ENCODE measurements at places on chromosomes 2 and 18.

DNA sequence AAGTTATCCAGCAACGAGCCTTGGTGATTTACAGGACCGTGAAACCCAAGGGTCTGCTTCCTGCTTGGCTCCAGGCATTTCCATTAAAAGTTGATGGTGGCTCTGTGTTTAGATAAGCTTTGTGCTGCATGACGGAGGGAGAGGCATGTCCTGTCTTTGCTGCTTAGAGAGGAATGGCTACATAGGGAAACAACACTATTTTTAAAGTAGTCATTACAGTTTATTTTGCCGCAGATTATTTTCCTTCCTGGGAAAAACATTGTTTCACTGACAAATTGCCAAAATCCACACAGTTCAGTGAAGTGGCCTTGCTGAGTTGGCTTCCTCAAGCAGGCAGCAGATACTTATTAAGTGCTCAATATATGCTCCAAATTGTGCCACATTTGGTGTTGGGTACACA is 98.5 kb downstream of the THSD7B start:
- no peak for DNase-seq

DNA sequence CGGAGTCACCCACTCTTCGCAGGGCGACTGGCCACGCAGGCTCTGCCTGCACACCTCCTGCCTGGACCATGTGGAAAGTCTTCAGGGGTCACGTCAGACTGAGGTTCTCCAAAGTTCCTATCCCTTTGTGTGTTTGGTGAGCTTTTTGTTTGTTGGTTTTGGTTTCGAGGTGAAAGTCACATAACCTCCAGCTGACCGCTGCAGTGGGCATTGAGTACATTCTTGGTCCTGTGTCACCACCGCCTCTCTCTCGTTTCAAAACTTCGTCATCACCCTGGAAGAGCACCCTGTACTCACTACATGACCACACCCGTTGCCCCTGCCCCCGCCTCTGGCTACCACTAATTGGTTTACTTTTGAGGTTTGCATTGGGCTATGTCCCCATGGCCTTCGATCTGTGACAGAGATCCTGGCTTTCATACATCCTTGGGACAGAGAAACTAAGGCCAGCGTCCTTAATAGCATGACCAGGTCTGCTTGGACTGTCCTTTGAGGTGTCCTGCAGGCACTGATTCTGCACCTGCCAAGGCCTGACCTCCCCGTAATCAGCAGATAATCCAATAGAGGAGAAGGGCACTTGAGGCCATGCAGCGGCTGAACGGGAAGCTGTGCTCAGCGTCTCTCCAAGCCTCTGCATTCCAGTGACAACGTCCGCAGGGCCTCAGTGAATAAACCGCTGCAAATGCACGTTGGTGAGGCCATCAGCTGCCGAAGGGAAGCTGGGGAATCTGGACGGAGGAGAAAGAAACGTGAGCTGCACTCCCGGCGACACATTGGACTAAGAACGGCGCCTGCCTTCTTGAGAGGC is 46.8 kb downstream of the SH3BP4 start:
- no peak for DNase-seq

DNA sequence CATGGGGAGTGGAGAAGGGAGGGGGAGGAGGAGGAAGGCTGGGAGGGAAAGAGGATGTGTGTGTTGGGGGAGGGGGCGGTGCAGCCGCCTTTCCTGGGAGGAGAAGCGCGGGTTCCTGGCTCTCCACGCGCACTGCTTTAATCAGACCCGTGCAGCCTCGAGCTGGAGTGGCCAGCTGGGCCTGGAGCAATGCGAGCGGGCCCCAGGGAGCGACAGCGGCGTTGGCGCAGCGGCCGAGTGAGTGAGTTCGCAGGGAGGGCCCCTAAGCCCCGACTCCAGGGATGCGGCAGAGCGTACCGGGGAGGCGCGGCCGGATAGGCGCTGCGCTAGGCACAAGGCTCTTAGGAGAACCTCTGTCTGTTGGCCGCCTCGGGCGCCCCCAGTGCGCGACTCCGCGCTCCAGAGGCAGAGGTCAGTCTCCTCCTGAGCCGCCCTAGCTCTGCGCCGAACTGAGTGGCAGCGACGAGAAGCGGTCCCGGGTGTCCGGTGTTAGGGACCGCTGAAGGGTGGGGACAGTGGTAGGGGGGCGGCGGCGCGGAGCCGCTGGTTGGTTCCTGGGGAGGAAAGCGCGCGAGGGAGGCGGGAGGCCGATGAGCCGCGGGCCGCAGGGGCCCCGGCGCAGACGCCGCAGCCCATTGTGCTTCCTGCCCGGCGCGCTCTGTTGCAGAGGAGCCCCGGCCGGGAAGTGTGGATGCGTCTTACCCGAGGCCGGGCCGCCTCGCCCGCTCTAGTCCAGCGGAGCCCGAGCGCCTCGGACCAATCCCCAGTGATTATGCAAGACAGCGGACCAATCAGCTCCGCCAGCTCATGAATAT is 455 bp upstream of the DLX1 start:
- DNase-seq, result no peak

GRCh38 chr2:119005051-119005450 is 63.1 kb downstream of the MARCO start:
- no peak for DNase-seq

All from activated naive CD4-positive, alpha-beta T cell treated with anti-CD3 and anti-CD28 coated beads, Interleukin-2, amount 50 U/mL, for 72 hours (primary cell).